ENCODE measurements at places on chromosomes 2 and 18.

- DNase-seq: no peak
Measured at GRCh38 chr2:85524336-85524908, 14.5 kb upstream of the MAT2A start.

DNA sequence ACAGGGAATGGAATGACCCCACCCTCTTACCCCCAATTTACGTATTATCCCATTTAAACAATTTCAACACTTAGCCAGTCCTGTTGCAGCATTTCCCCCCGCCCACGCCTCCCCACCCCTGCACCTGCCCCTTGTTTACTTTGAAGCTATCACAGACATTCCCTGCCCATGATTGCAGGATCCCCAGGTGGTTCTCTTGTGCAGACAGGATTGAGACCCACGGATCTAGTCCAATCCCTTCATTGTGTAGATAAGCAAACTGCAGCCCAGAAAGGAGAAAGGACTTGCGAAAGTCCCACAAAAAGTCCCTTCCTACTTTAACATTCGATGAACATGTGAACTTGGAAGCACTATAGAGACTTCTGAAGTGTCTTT, 38.9 kb downstream of the TMEM17 start:
- DNase-seq: no peak

GRCh38 chr18:13703899-13704298, 22.5 kb downstream of the FAM210A start:
- DNase-seq: no peak

DNA sequence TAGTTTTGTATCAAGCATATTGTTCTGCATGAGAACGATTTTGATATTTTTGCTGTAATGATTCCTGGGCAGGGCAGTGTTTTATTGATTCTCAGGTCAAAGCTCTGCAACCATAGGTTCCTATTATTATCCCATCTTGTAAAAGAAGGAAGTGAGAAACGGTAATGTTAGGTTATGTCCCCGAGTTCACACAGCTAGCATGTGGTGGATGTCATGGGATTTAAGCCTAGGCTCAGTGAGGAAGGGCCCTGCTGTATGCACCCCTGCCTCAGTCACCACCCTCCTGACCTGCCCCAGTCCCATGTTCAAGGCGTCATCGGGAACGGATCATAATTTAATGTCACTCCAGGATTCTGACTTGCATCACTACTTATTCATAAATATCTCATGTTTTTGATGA, 10.7 kb downstream of the ACP1 start:
- DNase-seq: no peak

DNA sequence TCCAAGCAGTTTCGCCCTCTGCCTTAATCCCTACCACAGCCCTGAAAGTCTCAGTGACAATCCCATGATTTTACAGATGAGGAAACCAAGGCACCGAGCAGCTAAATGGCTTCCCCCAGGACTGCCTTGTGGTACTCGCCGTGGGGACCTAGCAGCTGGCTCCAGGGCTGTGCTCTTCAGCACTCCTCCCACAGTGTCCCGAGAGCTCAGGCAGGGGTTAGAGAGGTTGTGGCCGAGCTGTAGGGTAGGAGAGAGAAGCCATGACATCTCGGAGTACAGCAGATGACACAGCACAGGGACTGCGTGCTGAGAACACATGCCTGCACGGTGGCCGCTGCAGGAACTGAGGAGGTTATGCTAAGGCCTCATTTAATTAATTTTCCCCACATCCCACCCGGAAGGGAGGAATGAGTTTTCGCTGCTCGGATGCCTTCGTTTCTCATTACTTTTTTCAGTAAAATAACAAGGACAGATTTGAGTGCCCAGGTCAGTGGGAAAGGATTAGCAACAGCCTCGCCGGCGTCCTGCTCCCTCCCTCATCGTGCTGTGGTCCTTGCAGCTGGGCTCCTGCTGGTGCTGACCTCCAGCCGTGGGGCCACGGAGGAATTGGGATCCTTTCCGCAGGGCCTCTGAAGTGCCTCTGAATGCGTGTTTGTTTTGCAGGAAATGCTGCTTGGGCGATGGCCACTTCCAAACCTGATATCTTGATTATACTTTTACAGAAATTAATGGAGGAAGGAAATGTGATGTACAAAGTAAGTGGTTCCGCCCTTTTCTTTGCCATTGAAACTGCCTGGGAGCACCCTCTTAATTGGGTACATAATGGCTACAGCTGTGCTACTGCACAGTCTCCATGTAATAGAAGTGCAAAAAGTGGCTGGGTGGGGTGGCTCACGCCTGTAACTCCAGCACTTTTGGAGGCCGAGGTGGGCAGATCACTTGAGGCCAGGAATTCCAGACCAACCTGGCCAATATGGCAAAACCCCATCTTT, 61.2 kb downstream of the WDSUB1 start:
- DNase-seq: no peak

GRCh38 chr2:194700726-194701125, 956.3 kb upstream of the SLC39A10 start:
- no peak for DNase-seq

GRCh38 chr2:187129306-187129705, 280.3 kb upstream of the ZSWIM2 start:
- DNase-seq: no peak

- no peak for DNase-seq
Measured at GRCh38 chr18:64100116-64100922, 48.6 kb downstream of the LINC00305 start.

GRCh38 chr2:48993576-48993975, 160.7 kb downstream of the FSHR start:
- no peak for DNase-seq

- DNase-seq: no peak
Measured at GRCh38 chr18:76741346-76741745, 81.0 kb upstream of the ZNF236 start.

DNA sequence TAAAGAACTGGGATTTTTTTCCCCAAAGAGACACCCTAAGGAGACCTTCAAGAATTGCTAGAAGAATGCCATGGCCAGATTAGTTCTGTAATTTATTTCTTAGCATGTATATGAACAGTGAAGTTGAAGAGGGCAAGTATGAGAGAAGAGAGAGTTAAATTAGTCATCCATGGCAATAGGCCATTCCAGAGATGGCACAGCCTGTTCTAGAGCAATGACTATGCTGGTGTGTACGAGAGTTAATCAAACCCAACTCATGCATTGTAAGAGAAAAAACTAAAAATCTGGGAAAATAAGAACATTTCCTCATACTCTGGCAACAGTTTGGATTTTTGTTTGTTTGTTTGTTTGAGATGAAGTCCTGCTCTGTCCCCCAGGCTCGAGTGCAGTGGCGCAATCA, 112.1 kb upstream of the PIK3C3 start:
- DNase-seq: no peak

DNA sequence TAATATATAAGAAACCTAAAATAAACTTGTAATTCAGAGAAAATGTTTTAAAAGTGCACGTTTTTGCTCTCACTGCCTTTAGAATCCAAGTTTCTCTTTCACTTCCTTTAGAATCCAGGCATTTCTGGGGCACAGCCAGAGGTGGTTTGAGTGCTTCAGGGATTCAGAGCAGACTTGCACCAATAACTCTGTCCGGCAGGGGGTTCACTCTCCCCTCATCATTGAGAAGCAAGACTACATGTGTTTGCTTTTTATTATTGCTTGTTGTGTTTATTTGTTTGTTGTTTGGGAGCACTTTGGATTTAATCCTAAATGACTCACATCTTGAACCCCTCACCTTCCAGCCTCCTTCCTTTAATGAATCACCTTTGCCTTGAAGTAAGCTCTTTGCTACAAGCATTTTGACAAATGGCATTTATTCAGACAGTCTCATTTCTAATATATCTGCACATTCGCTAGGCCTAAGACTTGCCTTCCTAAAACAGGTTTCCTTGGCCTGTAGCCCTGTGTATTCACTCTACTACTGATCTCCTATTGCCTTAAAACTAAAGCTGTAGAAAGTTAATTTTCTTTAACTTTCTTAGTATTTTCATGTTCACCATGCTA, 233.5 kb upstream of the ATP5MC3 start:
- DNase-seq: no peak

GRCh38 chr18:10519999-10520935, 5.6 kb upstream of the NAPG start:
- no peak for DNase-seq

DNA sequence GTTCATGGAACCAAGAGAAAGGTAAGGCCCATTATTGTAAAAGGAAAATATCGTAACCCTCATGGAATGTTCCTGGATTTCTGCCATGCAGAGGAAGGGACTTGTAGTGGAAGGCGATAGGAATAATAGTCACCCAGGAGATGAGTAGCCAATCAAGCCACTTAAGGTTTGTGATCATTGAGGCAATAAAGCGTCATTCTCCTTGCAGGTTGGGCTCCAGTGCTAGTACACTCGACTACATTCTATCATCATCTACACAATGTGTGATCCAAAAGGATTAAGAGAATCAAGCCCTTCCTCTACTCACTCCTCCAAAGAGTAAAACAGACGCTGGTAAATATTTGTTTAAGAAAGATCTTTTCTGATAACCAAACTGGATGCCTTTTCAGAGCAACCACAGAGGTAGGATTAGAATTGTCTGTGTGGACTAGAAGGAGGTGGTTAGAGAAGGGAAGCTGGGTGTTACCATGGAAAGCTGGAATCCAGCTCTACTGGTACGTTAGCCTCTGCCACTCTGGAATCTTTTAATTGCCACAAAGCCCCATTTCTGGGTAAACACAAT, 245.7 kb downstream of the IKZF2 start:
- no peak for DNase-seq

DNA sequence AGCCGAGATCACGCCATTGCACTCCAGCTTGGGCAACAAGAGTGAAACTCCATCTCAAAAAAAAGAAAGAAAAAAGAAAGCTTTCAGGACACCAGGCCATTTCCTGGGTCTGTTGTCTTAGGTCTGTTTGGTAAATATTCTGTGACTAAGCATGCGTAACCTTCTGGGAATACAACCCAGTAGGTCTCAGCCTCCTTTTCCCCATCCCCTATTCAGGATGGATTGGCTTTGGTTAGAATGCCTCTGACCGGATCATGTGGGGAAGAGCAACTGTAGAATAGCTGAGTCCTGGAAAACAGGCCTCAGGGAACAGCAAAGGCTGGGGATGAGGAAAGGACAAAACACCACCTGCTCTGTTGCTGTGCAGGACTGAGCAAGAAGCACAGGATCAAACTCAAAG, 1.6 kb upstream of the PDCL3 start:
- DNase-seq: no peak

DNA sequence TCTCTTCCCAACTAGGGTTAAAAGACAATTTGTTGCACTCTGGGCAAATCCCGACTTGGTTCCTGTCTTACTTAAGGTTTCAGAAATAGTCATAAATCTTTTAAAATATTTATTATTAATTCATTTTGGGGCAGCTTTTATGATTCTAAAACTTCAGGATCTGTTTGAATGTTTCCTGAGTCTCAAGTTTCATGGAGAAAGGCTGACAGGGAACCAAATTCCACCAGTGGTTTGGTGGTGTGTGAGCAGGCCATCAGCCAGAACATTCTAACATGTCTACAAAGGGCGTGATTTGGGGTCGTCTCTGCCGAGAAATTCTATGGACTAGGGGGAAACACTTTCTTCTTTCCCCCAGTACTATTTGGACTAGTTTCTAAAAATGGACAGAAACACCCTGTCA, 366.4 kb downstream of the ZNF521 start:
- no peak for DNase-seq

DNA sequence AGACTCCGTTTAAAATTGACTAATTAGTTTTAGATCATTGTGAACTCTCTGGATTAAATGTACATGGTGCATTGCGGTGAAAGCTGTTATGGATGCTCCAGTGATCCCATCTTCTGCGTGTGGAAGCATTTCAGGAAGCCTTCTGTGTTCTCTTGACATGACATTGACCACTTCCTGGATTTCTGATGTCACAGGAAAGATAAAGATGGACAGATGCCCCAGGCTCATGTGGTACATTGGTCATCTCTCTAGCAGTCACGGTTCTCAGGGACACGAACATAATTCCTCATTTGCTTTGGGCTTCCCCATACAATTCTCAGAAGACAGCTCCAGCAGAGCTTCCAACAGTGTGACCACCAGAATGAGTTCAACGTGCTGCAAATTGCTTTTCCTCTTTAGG, 26.9 kb downstream of the AGAP1 start:
- DNase-seq: no peak

GRCh38 chr2:158599609-158600008, 142.9 kb downstream of the PKP4 start:
- DNase-seq: no peak

DNA sequence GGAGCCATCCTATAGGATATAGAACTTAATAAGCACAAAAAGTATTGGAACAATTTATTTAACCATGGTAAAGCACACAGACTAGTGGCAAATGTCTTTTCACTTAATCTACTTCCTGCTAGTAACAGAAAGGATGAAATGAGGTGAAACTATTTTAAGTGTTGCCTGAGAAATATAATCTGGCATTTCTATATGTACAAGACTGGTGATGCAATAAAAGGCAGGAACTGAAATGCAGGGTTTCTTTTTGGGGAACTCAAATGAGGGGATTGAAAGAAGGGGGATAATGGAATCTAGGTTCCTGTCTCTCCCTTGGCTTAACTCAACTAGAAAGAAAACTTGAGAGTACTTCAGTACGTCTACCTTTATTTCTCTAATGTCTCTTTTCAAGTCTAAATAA, 122.3 kb downstream of the MEMO1 start:
- no peak for DNase-seq

GRCh38 chr2:27655155-27655951, 8.1 kb downstream of the SUPT7L start:
- no peak for DNase-seq

- DNase-seq: no peak
Measured at GRCh38 chr2:75574106-75574505, 13.4 kb upstream of the EVA1A start.

GRCh38 chr2:3646446-3646845, 11.6 kb upstream of the ALLC start:
- DNase-seq: no peak

- no peak for DNase-seq
Measured at GRCh38 chr2:130310881-130311280, 31.8 kb upstream of the IMP4 start.

DNA sequence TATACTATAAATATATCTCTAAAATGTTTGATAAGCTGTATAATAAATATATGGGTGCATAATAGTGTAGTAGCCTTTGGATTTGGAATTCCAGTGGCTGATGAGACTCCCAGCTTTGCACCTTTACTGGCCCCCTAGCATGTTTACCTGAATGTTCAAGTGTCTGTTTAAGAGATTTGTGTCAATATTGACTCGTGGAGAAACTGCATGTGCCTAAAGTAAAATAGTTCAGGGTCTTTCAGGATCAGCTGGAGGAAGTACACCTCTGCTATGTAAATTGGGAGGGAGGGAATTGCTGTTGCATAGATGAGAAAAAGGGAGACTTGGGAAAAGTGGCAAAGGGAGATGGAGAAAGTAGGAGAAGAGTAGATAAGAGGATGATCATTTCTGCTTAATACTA, 23.9 kb downstream of the ME2 start:
- no peak for DNase-seq

- DNase-seq: peak; percentile 80
Measured at GRCh38 chr2:202870431-202871299, 901 bp downstream of the ICA1L start.

DNA sequence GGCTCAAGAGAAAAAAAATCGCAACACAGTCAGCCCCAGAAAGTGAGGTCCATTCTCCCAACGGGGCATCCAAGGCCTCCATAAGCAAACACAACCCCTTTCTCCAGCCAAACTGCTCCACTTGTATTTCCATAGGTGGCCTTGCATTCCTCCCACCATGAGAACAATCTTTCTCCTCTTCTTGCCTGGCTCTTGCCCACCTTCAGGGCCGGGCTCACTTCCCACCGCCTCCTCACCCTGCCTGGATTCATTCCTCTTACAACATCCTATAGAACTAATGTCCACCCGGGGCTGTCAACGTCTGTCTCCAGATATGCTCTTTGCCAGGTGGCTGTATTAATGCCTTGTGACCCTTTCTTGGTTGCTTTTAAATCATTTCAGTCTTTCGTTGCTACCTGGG, 124.5 kb downstream of the SMAD7 start:
- no peak for DNase-seq

- DNase-seq: no peak
Measured at GRCh38 chr2:128198656-128199055, 107.7 kb downstream of the UGGT1 start.
